ENCODE measurements at places on chromosomes 2 and 18. TPM values are rescaled to one million over a fixed set of nuclear protein-coding genes. Genes with fewer than 3 reads are reported as not detected.
A peak's percentile ranks its signal among the peaks of the same experiment; 100 is the strongest.

The KCNIP3 gene
- 2.4 TPM for total RNA-seq

The OTX1 gene
- total RNA-seq, result 0.56 TPM

The GCFC2 gene
- total RNA-seq, result 16.1 TPM

The PIEZO2 gene
- not detected for total RNA-seq

The NAT8 gene
- not detected for total RNA-seq

The CCDC121 gene
- total RNA-seq, result 1.0 TPM

The FBXO41 gene
- 1.2 TPM for total RNA-seq

The CCDC85A gene
- 23.5 TPM for total RNA-seq

The CFLAR gene
- 67.5 TPM for total RNA-seq

The ARID5A gene
- total RNA-seq, result 13.6 TPM

The ASXL3 gene
- total RNA-seq, result not detected

- H3K27ac ChIP-seq, result no peak overlapping the region
- no peak for DNase-seq
- H3K4me3 ChIP-seq, result no peak overlapping the region
- no peaks in the 10 kb centered on the region for H3K4me1 ChIP-seq
Observed at GRCh38 chr2:126792993-126793392, 105.7 kb upstream of the TEX51 start.

GRCh38 chr18:55239740-55240139 is 280.5 kb upstream of the CCDC68 start:
- peaks cover 1% of the 10 kb centered on the region for H3K27me3 ChIP-seq
- H3K4me1 ChIP-seq, result peaks cover 49% of the 10 kb centered on the region
- H3K4me3 ChIP-seq, result no peak overlapping the region

DNA sequence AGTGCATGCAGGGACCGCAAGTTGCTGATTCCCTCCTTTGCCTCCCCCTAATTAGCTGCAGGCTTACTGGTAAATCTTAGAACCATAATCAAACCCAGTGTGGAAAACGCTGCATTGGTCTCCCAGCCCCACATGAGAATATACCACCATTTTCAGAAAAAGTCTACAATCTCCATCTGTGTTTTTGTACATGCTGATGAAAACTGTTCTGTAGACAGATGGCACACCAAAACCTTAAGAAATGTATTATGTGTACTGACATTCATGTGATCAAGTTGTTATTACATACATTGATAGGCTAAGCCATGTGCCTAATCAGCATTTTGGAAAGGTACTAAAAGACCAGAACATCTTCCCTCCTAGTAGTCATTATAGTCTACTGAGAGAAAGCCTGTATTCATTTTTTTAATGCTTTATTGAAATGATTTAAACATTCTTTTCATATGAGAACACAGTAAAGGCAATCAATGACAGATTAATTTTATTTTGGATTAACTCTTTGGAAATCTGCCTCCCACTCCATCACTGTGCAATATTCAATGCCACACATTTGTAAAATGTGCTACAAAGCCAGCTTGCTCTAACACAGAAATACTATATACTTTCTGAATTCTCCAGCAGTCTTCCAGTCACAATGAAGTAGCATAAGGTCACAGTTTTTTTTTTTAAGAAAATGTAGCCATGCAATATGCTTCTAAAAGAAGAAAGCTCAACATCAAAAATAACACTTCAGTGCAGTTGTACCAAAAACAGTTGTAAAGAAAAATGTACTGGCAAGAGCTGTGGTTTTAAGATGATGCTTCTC is 1.8 kb upstream of the CRYGA start:
- no peak overlapping the region for H3K27ac ChIP-seq
- H3K36me3 ChIP-seq, result no peaks in the 10 kb centered on the region
- no peak overlapping the region for H3K4me3 ChIP-seq
- DNase-seq, result no peak
- no peaks in the 10 kb centered on the region for H3K4me1 ChIP-seq
- H3K27me3 ChIP-seq, result peaks cover 7% of the 10 kb centered on the region

DNA sequence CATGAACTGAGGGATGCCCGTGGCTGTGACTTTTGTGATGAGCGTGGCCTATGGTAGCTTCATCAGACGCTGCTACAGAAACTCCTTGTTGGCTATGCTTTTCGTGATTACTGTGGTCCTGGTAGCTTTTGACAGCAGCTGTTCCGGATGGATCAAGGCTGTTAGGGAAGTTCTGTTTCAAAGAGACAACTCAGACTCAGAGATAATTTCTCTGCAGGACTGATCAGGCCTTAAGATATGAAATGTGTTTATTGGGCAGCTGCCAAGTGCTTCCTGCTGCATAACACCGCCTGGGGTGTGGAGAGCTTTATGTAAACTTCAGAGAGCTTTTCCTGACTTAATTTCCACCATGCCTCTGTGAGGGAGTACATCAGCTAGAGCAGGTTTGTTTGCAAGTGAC is 243.8 kb downstream of the TSN start:
- no peaks in the 10 kb centered on the region for H3K36me3 ChIP-seq
- H3K27ac ChIP-seq, result no peak overlapping the region
- H3K4me3 ChIP-seq, result no peak overlapping the region

DNA sequence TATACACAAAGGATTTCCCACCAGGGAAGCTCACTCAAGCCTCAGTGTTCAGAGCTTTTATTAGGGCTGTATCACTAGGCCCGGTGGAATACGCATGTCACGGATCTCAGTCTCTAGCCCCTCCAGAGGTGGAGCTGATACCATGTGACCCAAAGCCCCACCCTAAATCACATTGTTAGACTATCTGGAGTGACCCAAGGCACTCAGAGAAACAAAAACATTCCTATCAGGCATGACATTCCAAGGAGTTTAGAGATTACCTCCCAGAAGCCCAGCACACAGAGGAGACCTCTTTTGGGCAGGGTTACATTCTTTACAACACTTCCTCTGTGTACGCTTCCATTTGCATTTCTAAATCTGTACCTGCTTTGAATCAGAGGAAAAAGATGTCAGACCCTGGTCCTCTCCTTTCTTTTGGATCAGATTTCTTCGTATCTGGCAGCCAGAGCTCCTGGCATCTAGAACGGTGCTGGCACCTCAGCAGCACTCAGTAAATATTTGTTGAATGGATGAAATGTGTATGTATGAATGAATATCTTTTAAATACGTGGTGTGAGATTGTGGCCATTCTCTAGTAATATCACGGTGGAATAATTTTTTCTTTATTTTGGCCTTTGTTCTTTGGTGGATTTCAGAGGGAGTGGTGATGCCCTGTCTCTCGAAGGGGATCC is 37.7 kb upstream of the SMAD2 start:
- H3K27me3 ChIP-seq, result peaks cover 4% of the 10 kb centered on the region
- peak overlapping the region; percentile 30 for H3K27ac ChIP-seq
- DNase-seq, result no peak
- H3K4me1 ChIP-seq, result peaks cover 28% of the 10 kb centered on the region
- no peak overlapping the region for H3K4me3 ChIP-seq
- H3K36me3 ChIP-seq, result no peaks in the 10 kb centered on the region

GRCh38 chr18:21391074-21391673 is 149.1 kb downstream of the GREB1L start:
- peak overlapping the region; percentile 64 for H3K27ac ChIP-seq
- H3K4me3 ChIP-seq, result no peak overlapping the region
- no peaks in the 10 kb centered on the region for H3K27me3 ChIP-seq
- no peaks in the 10 kb centered on the region for H3K36me3 ChIP-seq
- peaks cover 25% of the 10 kb centered on the region for H3K4me1 ChIP-seq

DNA sequence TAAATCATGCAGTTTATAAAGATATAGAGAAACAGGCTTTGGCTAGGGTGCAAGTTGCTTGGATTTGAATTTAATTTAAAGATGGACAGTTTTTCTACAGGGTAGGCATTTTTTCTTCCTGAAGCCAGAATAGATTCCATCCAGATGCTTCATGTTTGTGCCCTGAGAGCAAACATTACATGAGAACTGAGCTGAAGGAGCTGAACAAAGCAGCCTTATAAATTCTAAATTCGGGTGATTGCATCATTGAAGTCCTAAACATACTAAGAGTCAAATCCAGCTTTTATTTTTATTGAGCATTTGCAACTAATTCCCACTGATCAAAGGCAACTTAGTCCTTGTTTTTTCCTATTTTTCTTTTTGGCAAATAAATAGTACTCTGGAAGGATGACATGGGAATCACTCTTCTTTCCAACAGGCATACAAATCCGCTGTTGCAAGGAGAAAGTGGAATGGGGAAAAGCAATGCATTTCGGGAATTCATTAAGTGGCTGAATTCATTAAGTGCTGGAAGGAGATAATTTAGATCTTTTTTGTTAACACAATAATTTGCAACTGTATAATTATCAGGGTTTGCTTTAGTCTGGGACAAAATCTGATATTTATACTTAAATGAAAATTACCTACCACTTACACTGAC is 828.0 kb downstream of the SLC4A3 start:
- DNase-seq, result peak; percentile 58
- no peaks in the 10 kb centered on the region for H3K36me3 ChIP-seq
- no peak overlapping the region for H3K27ac ChIP-seq
- H3K27me3 ChIP-seq, result peaks cover 1% of the 10 kb centered on the region
- H3K4me1 ChIP-seq, result peaks cover 14% of the 10 kb centered on the region
- H3K4me3 ChIP-seq, result no peak overlapping the region

GRCh38 chr2:27893006-27893405 is 2.5 kb downstream of the BABAM2 start:
- no peak for DNase-seq
- H3K27ac ChIP-seq, result no peak overlapping the region
- peaks cover 50% of the 10 kb centered on the region for H3K4me1 ChIP-seq
- H3K27me3 ChIP-seq, result peaks cover 2% of the 10 kb centered on the region

DNA sequence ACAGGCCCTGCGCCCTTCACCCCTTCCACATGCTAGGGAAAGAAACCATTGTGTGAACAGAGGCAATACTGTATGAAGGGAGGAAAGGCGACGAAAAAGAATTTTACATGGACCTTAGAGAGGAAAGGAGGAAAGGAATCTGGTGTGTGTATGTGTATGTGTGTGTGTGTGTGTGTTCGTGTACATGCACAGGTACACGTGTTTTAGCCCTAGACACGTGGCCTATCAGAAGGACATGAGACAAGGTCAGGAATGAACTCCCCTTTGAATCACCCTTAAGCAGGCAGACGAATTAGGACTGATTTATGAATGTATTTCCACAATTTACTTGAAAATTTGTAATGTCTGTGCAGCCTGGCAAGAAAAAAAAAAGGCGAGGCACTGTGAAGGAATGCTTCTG is 276.0 kb downstream of the ZNF516 start:
- H3K27me3 ChIP-seq, result peaks cover 8% of the 10 kb centered on the region
- H3K4me1 ChIP-seq, result no peaks in the 10 kb centered on the region
- no peaks in the 10 kb centered on the region for H3K36me3 ChIP-seq
- no peak for DNase-seq

DNA sequence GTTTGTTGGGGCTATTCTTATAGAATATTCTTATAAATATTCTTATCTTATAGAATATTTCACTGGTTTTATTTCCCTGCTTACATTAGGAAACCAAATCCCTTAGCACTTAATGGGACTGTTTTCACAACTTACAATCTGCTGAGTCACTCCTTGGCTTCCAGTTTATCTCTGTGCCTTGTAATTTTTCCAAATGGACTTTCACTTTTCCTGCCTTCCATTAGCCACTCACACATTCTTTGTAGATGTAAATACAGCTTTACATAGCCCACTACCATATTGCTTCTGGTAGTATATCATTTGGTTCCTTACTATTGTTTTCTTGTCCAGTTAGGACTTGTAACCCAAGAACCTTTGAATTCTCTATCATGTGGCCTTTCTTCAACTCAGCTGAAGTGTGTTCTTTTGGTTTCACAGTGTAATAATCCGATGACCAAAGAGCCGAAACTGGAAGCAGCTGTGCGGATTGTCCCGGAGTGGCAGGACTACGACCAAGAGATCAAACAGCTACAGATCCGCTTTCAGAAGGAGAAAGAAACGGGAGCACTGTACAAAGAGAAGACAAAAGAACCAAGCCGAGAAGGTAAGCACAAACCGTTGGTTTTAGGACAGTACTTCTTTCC is 96.1 kb downstream of the UGGT1 start:
- peak; percentile 28 for DNase-seq
- H3K27me3 ChIP-seq, result no peaks in the 10 kb centered on the region
- no peak overlapping the region for H3K4me3 ChIP-seq
- H3K4me1 ChIP-seq, result peaks cover 28% of the 10 kb centered on the region
- H3K27ac ChIP-seq, result peak overlapping the region; percentile 59
- peaks cover 28% of the 10 kb centered on the region for H3K36me3 ChIP-seq

DNA sequence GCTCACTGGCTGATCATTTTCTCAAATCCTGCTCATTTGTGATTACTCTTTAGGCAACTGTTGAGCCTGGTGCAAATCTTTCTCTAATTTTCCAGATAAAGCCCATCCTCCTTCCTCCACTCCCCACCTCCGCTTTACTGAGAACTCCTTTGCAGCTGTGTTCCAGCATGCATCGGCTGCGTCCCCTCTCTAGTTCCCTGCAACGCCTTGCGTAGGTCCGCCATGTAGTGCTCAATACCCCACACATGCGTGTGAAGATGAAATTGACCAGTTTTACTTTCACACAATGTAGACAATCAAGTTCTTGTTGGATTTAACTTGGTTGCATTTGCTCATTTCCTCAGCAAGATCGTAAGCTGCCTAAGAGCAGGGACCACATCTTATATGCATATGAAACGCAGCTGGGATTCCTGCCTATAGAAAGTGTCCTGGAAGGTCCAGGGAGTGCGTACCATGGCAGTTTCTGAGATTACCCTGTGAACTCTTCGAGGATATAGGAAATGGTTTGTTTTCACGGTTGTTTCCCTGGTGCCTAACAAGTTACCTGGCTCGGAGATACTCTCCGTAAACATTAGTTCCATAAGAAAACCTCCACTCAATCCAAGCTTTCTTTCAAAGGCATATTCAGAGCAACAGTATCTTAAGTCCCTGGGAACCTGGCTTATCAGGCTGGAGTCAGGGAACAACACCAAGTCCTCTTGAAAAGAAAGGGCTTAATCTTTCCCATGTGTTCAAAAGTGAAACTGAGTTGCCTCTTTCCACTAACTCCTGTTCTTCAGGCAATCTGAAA is 766.4 kb upstream of the ID2 start:
- H3K36me3 ChIP-seq, result no peaks in the 10 kb centered on the region
- H3K4me3 ChIP-seq, result peak overlapping the region; percentile 66
- H3K27me3 ChIP-seq, result no peaks in the 10 kb centered on the region
- H3K27ac ChIP-seq, result peak overlapping the region; percentile 44
- no peak for DNase-seq
- peaks cover 11% of the 10 kb centered on the region for H3K4me1 ChIP-seq

DNA sequence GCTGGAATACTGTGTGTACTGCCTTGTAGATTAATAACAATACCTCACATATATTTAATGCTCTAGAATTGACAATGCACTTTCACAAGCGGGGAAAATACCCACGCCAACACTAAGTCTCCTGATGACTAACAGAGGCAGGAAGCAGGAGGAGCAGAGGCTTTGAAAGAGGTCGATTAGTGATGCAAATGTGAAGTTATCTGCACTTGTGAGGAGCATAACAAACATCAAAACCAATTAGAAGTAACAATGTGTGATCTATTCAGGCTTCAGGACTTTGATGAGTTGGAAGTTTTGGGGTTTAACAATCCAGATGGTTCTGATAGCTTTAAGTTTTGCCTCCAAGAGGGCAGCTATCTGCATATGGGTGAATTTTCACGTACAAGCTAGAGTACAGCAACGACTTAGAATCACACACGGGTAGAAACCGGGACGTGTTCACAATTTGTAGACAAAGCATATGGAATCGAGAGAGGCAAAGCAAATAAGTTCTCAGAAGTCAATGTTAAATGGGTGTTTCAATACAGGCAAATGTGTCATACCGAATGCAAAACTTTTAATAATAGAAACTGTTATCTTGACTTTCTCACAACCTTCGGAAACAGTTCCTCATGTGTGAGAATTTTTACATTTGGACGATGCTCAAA is 114.5 kb downstream of the METTL8 start:
- no peak overlapping the region for H3K4me3 ChIP-seq
- no peak for DNase-seq
- H3K4me1 ChIP-seq, result peaks cover 15% of the 10 kb centered on the region
- no peaks in the 10 kb centered on the region for H3K27me3 ChIP-seq
- H3K36me3 ChIP-seq, result peaks cover 4% of the 10 kb centered on the region
